ENCODE measurements at places on chromosomes 3 and 15.

DNA sequence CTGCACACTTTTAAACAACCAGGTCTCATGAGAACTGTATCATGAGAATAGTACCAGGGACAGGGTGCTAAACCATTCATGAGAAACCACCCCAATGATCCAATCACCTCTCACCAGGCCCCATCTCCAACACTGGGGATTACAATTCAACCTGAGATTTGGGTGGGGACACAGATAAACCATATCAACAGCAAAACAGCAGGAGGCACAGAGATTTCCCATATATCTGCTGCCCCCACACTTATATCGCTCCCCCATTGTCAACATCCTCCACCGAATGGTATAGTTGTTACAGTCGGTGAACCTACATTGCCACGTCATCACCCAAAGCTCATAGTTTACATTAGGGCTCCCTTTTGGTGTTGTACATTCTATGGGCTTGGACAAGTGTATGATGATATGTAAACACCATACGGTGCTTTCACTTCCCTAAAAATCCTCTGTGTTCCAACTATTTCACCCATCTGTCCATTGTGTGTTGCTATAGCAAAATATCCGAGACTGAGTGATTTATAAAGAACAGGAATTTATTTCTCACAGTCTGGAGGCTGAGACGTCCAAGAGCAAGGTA is 224.8 kb downstream of the FAM43A start:
- peak; percentile 62 for DNase-seq

GRCh38 chr15:83940136-83940535 is 286.2 kb downstream of the ADAMTSL3 start:
- DNase-seq = no peak

DNA sequence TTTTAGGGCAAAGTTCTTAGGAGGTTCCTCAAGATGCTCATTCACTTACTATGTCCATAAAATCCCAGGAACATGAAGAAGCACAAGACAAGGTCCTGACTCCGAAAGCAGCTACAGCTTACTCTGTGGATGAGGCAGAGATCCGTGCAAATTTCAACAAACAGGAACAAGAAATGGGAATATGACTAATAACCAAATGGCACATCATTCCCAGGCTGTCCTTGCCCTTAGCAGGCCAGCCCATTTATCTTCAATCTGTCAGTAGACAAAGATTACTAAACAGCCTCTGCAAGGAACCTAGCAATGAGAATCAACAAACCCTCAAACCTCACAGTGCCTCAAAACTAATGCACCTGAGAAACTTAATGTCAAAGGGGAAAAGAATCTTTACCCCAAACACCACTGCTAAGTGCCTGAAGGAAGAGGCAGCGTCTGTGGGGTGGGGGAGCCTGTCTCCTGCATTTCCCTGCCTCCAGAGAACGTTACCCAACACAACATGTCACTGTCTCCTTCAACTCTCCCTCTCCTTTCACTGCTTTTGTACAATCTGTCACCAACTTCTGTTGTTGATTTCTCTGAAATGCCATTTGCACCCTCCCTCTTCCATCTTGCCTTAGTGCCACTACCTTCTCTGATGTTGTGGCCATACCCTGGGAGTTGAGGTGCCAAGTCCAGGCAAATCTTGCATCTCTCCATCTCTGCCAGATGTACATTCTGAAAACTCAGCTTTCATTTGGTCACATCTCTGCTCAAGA is 4.8 kb downstream of the TNFAIP8L3 start:
- DNase-seq = no peak

GRCh38 chr3:3127432-3128010 is 781 bp downstream of the TRNT1 start:
- DNase-seq = peak; percentile 36

DNA sequence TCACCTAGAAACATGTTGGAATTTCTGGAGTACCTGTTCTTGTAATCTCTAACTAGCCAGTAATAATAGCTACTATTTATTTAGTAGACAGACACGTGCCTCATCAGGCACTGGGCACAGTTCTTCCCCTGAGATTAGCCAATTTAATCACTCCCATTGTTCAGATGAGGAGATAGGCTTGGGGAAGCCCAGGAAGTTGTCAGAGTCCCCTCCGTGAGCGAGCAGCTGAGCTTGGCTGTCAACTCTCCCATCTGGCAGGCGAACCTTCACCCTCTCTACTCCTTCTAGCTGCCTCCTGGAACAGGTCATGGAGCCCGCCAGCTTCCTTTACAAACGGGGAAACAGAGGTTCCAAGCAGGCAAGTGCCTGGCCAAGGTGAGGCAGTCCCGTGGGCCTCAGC is 31.1 kb upstream of the FGD5 start:
- no peak for DNase-seq

DNA sequence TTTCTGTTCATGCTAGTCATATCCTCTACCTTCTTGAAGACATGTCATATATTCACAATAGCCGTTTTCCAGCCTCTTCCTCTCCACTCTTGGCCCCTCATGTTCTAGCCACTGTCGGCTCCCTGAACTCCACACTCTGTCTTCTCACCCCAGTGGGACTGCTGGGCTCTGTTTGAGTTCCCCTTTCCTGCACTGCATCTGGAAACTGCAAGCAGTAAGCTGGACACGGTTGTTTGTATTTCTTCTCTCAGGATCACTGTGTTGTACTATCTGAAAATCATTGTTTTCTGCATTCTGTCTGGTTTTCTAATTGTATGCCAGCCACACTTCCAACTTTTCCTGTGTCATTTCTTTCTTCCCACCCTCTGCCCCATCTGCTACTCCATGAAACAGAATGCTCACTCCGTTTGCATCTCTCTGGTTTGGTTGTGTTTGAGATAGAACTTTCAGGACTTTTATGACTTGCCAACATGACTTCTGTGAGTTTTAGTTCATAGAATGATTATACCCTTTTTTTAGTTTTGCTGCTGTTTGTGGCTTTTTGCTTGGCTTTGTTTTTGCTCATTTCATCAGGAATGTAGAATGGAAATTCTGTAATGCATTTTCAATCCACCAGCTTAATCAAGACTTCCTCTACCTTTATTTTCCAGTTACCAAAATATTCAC is 192.3 kb downstream of the PLCL2 start:
- DNase-seq = no peak

DNA sequence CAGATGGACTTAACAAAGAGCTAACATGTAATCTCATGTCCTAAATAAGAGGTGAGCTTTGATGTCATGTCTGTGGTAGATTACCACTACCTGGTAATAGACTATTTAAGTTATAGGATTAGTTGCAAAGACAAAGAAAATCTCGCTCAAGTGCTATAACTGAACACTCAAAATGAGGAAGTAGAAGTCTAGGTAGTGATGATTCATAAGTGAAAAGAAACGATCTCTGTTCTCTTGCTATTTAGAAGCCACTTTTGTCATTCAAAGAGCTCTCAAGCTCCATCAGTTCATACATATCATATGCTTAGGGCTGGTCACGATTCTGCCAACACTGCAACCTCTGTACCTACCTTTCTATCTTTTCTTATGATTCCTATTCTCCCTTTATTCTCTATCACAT is 110.9 kb downstream of the EDEM1 start:
- DNase-seq = peak; percentile 41

GRCh38 chr3:29171043-29171990 is 109.6 kb upstream of the RBMS3 start:
- peak; percentile 23 for DNase-seq

GRCh38 chr3:187445356-187445755 is 77.2 kb downstream of the RTP4 start:
- DNase-seq = no peak

DNA sequence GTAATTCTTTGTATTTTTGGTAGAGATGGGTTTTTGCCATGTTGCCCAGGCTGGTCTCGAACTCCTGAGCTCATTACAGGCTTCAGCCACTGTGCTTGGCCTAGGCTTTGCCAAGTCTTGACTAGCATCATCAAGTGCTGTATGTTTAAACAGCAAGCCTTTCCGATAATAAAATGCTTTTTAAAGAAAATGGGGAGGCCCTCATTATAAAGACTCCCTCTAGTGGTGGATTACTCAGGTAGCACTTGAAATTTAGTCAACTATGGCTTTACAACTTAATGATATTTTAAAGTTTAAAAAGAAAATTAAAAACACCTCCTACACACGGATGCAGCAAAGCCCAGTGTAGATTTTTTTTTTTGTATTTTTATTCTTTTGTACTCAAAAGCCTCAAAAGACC is 213.6 kb downstream of the GAP43 start:
- DNase-seq = peak; percentile 51

DNA sequence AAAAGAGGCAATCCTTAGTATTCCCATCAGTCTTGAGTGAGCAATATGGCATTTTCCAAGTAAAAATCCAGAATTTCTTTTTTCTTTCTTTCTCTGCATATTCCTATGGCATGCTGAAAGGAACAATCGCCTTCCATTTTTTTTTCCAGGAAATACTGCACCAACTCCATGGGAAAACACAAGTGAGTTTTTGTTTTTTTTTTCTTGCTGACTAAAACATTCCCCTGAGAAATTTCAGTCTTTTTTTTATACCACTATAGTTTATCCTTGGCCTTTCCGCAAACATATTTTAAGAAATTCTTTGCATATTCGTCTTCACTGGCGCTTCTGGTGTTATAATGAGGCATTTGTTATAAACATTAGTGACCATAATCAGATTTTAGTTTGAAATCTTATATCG is 429.6 kb upstream of the MDFIC2 start:
- DNase-seq = no peak

DNA sequence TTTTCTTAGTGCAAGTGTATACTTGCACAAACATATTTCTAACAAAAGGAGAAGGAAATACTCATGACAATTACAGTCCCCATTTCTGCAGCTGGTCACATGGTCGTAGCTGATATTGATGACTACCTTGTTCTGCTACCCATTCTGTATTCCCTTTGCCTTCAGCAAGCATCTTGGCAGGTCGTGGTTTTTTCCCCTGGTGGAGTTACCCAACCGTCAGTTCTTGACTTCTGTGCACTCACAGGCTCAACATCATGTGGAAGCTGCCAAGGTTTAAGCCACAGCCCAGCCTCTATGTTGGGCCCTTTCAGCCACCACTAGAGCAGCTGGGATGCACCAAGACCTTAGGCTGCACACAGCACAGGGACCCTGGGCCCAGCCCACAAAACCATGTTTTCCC is 56.1 kb downstream of the VGLL3 start:
- no peak for DNase-seq

DNA sequence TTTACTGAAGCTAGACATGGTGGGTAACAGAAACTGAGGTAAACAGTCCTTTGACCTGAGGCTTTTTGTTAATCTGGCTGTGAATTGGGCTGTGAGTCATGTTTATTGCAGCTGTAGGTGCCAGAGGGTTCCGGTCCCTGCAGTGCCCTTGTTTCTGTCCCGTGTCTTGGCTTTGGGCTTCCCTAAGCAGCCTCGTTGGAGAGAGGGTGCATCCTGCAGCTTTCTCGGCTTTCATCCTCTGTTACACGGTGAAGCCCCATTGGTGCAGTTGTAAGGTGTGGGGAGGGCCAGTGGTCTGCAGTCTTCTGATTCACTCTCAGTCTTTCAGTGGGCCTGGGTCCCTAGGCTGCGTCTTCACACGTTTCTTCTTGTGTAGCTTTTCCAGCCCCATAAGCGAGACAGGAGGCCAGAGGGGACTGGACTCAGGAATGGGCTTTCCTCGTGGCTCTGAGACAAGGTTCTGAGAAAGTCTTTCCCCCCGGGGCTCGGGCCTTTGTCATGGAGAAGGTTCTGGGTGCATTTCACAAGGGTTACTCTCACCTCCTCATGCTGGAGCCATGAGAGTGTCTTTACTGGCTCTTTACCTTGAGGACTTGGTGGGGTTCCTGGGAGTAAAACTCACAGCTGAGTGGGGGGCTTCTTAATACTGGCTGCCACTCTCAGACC is 33.1 kb downstream of the ASB7 start:
- DNase-seq = no peak

DNA sequence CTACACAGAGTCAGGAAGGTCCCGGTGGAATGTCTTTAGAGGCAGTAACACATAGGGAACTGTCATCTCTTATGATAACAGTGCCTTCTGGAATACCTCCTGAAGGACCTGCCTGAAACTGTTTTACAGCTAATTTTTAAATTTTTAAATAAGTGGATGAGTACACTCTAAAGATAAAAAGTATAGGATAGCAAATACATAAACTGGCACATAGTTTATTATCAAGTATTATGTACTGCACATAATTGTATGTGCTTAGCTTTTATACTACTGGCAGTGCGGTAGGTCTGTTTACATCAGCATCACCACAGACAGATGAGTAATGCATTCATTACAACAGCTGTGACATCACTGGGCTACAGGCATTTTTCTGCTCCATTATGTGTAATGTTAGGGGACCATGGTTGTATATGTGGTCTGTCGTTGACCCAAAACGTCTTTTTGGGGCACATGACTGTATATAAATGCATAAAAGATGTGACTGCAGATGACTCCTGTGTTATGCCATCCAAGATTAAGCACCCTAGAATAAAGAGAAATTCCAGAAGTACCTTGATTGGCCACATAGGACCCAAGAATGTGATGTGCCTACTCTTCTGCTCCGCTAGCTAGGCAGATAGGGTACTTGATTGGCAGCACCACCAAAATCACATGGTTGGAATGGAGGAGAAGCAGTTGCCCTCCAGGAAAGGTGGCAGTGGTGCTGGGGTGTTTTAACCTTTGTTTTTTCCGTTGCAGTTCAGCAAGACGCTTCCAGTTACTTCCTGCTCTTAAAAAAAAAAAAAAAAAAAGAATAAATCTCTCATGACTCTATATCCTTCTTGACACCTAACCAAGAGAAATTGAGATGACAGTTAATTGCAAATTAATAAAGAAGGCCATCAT is 3.3 kb downstream of the VPS8 start:
- no peak for DNase-seq

- no peak for DNase-seq
Measured at GRCh38 chr3:167814441-167814951, 79.0 kb downstream of the SERPINI1 start.

DNA sequence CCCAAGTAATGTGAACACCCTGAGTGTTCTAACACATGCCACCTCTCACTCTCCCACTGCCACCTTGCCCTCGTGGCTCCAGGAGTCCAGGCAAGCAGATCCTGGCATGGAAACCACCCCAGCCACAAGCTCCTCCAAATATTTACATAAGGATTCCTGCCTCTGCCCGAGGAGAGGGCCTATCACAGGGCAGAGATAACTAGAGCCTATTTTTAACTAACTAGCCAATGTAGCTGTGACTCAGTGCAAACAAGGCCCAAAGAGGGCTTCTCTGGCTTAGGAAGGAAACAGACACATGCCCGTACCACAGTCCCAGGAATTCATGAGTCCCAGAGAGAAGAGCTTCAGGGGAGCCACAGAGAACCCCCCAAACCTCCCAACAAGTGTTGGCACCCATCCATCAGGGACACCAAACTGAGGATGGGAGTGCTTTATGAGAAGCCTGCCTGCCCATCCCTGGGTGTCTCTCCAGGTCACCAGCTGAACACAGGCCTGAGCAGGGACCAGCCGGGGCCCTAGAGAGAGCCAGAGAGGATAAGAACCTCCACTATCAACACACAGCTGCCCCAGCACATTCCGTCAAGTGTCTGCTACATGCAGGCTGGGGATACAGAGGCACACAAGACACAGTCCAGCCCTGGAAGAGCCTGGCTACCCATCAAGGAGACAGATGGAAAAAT is 9.2 kb downstream of the FYCO1 start:
- DNase-seq = no peak

GRCh38 chr3:149199474-149199873 is 22.2 kb downstream of the CP start:
- no peak for DNase-seq

- peak; percentile 34 for DNase-seq
Measured at GRCh38 chr3:192090586-192090985, 629.6 kb downstream of the PYDC2 start.

- DNase-seq = no peak
Measured at GRCh38 chr15:99151156-99151555, 46.3 kb downstream of the SYNM start.
